CD4-positive, alpha-beta T cell treated with Interleukin-21 for 1 hour (primary cell): ENCODE measurements at places on chromosomes 5 and 9.

- DNase-seq = no peak
Observed at GRCh38 chr5:74166064-74166463, 474.5 kb downstream of the ENC1 start.

GRCh38 chr9:85502815-85503655, 238.7 kb downstream of the AGTPBP1 start:
- no peak for DNase-seq

- DNase-seq = no peak
Observed at GRCh38 chr5:107955321-107955720, 284.6 kb upstream of the EFNA5 start.

GRCh38 chr5:19626211-19626610, 361.8 kb downstream of the CDH18 start:
- no peak for DNase-seq

DNA sequence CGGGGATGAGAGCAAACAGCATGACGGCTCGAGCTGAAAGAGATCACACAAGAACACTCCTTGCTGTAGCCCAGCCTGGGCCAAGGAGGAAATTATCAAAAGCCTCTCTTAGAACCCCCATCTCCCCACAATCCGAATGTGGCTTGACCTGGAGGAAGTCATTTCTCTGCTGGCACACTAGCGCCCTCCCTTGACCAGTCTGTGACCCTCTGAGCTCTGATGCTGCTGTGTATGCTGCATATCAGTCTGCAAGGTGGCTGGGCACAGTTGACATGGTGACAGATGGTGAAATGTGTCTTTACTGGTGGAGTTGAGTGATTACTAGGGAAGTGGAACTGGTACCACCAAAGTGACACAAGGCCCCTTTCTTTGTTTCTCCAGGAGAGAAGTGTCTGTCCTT, 3.3 kb downstream of the SLC46A2 start:
- no peak for DNase-seq

- no peak for DNase-seq
Observed at GRCh38 chr5:94113087-94113486, 371.7 kb upstream of the POU5F2 start.

DNA sequence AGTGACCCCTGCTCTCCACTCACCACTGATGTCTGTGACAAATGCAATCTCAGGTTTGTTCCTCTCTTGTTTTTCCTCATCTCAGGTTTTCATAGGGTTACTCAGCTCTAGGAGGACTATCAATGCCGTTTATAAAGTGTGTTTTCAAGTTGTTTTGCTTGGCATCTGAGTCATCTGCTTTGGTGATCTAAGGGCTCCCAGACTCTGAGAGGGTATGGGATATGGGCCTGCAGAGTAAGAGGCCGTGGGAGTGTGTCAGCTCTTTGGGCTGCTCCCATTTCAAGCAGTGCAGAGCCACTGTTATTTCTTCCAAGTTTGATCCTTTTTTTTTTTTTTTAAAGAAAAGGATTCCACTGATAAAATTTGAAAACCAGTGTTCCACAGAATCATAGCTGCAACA, 46.3 kb downstream of the NNT start:
- DNase-seq = no peak
